ENCODE measurements at places on chromosomes 5 and 9.

GRCh38 chr5:141733198-141733597 lies 51.2 kb upstream of the ARAP3 start:
- no peak for DNase-seq

DNA sequence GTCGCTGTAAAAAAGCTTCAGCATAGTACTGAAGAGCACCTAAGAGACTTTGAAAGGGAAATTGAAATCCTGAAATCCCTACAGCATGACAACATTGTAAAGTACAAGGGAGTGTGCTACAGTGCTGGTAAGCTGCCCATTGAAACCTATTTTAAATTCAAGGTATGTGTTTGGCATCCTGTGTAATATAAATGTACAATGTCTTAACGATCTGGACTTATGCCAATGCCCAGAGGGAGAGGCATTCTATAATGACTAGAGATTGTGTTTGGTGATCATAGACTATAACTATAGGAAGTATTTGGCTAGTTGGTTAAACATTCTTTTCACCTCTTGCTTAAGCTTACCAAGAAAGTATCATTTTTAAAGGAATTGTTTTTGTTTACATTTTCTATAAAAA lies 95.7 kb downstream of the INSL6 start:
- no peak for DNase-seq

DNA sequence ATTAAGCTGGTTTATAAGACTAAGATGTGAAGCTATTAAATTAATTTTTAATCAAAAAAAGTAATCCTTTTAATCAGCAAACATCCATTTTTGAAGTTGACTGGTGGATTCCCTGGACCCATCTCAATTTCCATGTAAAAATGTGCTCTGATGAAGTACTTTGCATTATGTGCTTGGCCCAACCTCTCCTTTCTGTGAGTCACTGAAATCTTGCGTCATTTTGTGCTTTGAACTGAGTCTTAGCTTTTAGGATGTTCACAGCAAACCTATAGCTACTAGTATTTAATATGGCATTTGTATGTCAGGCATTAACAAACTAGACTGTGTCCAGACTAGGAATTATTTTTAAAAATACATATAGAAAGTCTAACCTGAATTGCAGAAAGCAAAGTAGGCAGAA lies 55.0 kb upstream of the CDH12 start:
- DNase-seq: peak; percentile 64

DNA sequence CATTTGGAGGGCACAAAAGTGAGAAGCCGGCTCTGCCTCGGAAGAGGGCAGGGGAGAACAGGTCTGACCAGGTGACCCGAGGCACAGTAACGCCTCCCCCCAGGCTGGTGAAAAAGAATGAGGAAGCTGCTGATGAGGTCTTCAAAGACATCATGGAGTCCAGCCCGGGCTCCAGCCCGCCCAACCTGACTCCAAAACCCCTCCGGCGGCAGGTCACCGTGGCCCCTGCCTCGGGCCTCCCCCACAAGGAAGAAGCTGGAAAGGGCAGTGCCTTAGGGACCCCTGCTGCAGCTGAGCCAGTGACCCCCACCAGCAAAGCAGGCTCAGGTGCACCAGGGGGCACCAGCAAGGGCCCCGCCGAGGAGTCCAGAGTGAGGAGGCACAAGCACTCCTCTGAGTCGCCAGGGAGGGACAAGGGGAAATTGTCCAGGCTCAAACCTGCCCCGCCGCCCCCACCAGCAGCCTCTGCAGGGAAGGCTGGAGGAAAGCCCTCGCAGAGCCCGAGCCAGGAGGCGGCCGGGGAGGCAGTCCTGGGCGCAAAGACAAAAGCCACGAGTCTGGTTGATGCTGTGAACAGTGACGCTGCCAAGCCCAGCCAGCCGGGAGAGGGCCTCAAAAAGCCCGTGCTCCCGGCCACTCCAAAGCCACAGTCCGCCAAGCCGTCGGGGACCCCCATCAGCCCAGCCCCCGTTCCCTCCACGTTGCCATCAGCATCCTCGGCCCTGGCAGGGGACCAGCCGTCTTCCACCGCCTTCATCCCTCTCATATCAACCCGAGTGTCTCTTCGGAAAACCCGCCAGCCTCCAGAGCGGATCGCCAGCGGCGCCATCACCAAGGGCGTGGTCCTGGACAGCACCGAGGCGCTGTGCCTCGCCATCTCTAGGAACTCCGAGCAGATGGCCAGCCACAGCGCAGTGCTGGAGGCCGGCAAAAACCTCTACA lies 11.8 kb downstream of the QRFP start:
- DNase-seq: no peak

DNA sequence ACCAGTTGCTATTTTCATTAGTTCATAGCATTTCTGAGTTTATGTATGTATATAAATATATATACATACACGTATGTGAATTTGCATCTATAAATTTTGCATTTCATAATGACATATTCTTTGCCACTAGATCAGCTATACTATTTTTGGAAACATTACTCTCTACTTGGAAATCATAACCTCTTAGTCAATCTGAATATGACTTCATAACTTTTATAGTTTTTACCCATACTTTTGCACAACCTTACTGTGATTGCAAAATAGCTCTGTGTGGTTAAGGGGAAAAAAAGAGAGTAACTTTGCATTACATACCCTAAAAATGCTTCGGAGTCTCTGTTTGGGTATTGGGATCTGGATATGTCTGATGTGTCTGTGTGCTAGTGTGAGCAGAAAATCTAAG lies 44.9 kb upstream of the ADAMTSL1 start:
- peak; percentile 86 for DNase-seq

DNA sequence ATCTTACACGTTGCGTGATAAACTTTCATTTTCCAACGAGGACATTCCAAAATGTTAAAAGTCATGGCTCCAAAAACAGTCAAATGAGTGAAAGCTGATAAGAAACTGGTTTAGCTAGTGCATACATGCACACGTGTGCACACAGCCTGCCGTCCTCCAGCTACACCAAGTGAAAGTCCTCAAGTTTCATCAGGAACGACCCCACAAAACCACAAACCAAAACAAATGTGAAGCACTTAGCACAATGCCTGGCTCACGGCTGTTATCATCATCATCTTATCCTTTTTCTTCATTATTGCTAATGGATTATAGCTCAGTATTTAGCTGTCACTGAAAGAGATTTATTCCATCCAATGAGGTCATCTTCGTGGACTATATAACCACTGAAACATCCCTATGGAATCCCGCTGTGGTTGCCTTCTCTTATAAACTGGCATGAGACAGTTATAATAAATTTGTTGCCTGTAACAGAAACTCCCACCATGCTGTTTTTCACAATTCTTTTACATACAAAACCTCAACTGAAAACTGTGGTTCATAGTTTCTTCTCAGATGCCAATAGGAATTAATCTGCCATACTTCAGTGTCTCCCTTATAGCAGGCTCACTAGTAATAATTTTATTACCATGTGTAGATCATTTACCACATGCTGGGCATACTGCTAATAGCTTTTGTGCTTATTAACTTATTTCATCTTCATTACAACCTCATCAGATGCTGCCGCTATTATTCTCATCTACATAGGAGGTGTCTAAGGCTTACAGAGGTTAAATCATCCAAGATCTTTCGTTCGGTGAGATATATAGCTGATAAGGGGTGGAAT lies 56.1 kb downstream of the SAXO1 start:
- DNase-seq: peak; percentile 97

DNA sequence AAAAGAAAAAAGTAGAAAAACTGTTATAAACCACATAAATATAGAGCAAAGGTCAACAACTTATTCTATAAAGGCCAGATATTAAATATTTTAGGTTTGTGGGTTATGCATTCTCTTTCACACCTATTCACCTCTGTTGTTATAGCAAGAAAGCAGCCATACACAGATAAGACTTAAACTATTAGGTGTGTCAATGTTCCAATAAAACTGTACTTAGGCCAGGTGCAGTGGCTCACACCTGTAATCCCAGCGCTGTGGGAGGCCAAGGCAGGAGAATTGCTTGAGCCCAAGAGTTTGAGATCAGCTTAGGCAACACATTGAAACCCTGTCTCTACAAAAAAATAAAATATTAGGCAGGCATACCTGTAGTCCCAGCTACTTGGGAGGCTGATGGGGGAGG lies 314.7 kb downstream of the BNC2 start:
- no peak for DNase-seq

DNA sequence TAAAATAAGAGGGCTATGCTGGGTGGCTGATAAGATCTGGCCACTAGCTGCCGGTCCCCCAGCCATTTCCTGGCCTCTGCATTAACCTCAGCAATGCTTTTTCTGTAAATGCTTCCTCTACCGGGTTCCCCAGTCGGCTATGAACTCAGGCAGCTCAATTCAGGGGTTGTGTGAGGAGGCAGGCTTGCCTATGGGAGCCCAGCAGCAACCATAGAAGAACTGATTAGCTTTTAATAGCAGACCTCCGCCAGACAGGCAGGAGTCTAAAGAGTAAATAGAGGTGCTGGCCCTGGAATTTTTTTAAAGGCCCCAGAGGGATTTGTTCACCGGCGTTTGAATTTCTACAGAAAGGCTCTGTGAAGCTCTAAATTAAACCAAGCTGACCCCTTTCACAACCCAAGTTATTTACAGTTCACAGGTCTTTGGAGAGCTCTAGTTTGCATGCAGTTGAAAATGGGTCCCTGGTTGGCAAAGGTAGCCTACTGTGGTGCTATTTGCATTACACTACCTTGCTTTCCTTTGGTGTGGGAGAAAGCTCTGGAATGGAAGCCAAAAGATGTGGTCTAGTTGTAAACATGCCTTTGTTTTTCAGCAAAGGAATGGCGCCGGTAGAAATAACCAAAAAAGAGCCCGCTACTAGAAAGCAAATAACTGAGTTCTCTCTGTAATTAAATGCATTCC lies 289.7 kb upstream of the SEMA6A start:
- no peak for DNase-seq

DNA sequence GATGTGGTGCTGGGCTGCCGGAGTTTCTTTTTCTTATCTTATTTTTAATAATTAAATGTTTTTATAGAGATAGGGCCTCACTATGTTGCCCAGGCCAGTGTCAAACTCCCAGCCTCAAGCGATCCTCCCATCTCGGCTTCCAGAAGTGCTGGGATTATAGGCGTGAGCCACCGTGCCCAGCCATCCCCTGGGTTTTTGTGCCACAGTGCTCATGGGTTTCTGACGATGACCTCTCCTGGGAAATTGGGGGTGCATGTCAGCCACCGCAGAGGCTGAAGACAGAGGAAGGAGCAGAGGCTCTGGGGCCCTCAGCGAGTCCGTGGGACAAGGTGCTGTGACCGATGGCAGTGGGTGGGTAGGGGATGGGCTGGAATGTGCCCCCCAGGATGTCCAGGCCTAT lies 14.4 kb downstream of the GPSM1 start:
- DNase-seq: no peak

GRCh38 chr9:116685166-116685565 lies 1.9 kb upstream of the TRIM32 start:
- DNase-seq: peak; percentile 26

GRCh38 chr5:94362857-94363256 lies 255.5 kb downstream of the KIAA0825 start:
- DNase-seq: no peak

DNA sequence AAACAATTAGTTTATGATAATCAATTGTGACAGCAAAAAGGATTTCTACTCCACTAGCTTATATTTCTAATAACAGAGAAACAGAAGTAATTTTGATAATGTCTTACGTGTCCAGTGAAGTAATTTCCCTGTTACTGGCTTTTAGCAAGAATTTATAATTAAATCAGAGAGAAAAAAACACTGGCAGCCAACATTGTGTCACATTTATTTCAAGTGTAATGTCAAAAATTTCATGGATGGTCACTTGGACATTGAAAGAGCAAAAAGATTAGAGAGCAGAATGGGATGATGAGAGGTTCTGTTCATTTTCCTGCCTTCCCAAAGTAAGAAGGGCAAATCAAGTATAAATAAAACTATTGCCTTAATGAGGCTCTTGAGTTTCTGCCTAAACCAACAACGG lies 239.3 kb upstream of the SEMA6A start:
- no peak for DNase-seq

DNA sequence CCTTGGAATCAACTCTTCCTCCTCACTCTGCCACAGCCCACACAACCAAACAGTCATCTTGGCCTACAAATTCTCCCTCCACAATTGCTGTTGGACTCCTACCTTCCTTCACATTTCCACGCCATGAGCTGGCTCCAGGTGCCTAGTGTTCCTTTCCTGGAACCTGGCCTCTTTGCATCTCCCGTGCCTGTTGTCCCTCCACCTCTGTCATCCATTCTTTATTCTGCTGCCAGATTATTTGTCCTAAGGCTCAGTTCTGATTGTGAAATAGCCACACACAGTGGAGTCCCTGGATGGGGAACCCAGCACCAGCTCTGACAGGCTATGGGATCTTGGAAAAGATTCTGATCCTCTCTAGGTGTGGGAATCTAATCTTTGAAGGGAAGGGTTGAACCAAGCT lies 109.1 kb upstream of the ANKH start:
- DNase-seq: no peak

DNA sequence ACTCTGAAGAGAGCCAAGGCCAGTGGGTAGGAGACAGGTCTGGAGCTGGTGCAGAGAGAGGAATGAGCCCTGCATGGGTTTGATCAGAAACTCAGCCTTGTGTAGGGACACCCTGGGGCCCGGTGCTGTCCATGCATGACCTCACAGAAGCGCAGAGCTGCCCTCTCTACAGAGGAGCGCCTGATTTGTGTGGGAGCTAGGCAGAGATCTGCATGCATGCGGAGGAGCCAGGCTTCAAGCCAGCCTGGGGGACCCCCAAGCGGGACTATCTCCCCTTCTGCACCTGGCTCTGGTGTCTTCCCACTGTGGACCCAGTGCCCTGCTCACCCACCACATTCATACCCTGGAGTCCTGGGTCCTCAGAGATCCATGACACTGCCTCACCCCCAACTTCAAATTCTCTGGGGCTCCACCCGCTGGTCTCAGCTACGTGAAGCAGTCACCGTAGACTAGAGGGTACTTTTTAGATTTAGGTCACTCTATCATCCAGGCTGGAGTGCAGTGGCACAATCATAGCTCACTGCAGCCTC lies 2.6 kb upstream of the LCN2 start:
- DNase-seq: no peak

- peak; percentile 76 for DNase-seq
These were observed 11.0 kb downstream of the PLIN2 start for GRCh38 chr9:19116107-19116790.

- peak; percentile 57 for DNase-seq
These were observed 110.1 kb upstream of the GRIN3A start for GRCh38 chr9:101848485-101848919.

DNA sequence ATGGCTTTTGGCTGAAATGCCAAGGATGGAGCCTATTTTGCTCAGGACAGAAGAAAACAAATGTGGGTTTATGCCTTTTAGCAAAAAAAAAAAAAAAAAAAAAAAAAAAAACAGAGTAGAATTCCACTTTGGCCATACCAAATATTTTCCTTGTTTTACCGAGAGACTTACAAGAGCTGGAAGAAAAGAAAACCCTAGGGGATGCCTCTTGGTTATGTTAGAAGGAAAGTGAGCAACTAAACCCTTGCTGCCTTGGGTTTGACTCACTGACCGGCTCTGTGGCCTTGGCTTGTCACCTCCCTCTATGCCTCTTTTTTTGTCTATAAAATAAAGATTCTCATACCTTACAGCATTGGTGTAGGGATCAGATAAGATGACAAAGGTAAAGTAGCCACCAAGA lies 69.6 kb upstream of the ABCA1 start:
- no peak for DNase-seq
